Fibroblast of villous mesenchyme (primary cell): ENCODE measurements at places on chromosomes 13 and 19. TPM values are rescaled to one million over a fixed set of nuclear protein-coding genes. Genes with fewer than 3 reads are reported as not detected.

DNA sequence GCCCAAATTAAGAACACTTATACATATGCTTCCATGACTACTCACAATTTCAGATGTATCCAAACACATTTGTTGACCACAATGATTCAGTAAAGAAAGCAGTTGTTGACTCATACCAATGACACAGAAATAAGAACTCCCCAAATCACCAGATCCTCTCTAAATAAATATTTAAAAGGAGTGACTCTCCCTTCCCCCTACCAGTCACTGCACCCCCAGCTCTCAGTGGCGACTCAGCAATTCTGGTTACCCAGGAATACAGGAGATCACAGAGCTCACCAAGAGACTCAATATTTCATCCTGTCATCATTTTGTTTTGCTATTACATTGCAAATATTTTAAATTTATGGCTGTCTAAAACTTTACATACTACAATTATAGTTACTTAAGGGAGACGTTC lies 131.5 kb downstream of the RGCC start:
- DNase-seq: peak; percentile 88

DNA sequence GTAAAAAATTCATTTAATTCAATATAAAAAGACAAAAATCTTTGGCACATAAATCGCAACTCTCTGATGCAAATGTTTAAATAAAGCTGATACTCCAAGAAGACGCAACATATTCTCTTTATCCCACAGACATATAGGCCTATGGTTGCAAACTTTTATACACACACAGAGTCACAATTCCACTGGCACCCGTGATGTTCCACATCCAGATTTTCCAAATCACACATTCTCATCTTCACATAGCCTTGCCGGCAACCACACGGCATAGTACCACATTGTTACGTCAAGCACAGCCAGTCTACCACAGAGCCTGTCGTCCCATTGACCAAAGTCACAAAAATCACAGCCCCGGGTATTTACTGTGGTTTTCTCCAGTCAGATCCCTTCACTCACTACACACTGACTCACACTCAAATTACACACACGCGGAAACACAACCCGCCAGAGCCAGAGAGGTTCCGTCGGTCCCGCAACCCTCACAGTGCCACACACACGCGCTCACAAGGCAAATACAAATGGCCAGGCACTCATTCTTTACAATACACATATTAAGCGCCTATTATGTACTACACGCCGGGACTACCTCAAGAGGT lies 546 bp upstream of the ZNF546 start:
- peak; percentile 57 for DNase-seq

DNA sequence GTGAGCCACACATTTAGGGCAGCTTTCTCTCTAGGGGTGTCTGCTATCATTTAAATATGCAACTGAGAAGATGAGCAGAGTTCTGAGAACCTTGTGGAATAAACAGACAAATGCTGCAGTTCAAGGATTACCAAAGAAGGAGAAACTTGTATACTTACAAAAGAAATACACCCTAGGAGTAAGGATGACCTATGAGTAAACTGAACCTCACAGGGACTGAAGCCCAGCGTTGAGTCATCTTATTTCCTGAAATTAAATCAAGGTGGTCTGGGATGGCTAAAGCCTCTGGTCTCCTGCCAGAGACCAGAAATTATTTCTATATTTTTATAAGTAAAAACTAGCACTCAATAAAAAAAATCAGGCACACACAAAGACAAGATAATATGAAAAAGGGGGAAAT lies 40.1 kb downstream of the FAM216B start:
- peak; percentile 76 for DNase-seq

GRCh38 chr19:21584537-21584936 lies 79.1 kb downstream of the ZNF429 start:
- DNase-seq: no peak

GRCh38 chr19:39941151-39941550 lies 6.7 kb upstream of the FCGBP start:
- DNase-seq: no peak

DNA sequence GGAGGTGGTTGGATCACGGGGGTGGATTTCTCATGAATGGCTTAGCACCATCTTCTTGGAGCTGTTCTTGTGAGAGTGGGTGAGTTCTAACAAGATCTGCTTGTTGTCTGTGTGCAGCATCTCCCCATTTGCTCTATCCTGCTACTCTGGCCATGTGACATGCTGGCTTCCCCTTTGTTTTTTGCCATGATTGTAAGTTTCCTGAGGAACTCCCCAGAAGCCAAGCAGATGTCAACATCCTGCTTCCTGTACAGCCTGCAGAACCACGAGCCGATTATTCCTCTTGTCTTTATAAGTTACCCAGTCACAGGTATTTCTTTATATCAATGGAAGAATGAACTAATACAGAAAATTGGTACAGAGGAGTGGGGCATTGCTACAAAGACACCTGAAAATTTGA lies 2.3 kb upstream of the SIGLEC12 start:
- no peak for DNase-seq

GRCh38 chr13:93881411-93881810 lies 598.1 kb downstream of the DCT start:
- peak; percentile 30 for DNase-seq

DNA sequence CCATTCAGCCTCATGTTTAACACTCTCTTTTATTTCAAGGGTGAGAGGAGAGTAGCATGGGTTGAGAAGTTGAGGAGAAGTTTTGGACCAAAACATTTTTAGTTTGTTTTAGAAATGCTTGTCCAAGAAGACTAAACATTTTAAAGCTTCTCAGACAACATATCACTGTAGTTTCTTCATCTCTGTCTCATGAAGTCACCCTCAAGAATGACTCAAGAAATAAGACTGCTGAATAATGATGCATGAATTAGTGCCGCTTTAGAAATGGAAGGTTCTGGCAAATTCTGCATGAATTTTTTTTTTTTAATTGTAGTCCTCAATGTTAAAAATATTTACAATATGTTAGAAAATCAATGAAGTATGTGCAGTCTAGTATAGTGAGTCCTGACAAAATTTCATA lies 422.7 kb upstream of the ARGLU1 start:
- no peak for DNase-seq

DNA sequence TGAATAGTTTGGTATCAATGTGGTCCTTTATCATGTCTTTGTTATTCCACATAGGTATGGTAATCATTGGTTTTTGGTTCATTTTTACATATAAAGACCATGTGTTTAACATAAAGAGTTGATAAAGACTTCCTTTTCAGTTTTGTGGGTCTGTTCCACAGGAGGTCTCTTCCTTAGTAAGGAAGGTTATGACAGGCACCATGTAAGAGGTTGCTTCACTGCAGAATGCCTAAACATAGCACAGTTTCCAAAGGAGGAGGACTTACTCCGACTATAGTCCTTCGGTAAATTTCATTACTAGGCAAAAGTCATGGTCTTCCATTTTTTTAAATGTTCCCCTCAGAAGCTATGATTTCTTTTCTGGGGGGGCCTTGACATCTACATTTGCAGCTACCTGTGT lies 27.1 kb upstream of the PCDH17 start:
- no peak for DNase-seq

- DNase-seq: no peak
Observed at GRCh38 chr13:40485611-40486517, 180.6 kb downstream of the FOXO1 start.

GRCh38 chr13:86569974-86570373 lies 770.8 kb upstream of the SLITRK6 start:
- no peak for DNase-seq

- peak; percentile 21 for DNase-seq
Observed at GRCh38 chr19:50046649-50047503, 21.1 kb downstream of the ZNF473 start.

DNA sequence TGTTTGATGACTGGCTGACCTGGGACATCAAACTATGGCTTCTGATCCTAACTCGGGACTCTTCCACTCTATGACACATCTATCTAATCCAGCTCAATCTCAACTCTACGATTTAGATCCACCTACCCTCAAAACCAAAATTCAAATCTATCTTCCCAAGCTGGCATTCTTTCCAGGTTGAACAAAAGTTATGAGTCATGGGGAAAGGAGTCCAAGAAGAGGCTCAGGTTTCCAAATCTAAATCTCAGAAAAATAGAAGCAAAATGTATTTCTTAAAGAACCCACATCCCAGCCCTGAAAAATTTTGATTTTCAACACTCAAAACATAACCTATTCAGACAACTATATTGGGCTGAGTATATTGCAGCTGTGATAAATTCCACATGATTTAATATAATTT lies 143.9 kb upstream of the IPO5 start:
- no peak for DNase-seq

GRCh38 chr13:79273045-79273444 lies 133.0 kb downstream of the RBM26 start:
- DNase-seq: no peak

GRCh38 chr13:85527316-85527715 lies 271.9 kb downstream of the SLITRK6 start:
- no peak for DNase-seq

DNA sequence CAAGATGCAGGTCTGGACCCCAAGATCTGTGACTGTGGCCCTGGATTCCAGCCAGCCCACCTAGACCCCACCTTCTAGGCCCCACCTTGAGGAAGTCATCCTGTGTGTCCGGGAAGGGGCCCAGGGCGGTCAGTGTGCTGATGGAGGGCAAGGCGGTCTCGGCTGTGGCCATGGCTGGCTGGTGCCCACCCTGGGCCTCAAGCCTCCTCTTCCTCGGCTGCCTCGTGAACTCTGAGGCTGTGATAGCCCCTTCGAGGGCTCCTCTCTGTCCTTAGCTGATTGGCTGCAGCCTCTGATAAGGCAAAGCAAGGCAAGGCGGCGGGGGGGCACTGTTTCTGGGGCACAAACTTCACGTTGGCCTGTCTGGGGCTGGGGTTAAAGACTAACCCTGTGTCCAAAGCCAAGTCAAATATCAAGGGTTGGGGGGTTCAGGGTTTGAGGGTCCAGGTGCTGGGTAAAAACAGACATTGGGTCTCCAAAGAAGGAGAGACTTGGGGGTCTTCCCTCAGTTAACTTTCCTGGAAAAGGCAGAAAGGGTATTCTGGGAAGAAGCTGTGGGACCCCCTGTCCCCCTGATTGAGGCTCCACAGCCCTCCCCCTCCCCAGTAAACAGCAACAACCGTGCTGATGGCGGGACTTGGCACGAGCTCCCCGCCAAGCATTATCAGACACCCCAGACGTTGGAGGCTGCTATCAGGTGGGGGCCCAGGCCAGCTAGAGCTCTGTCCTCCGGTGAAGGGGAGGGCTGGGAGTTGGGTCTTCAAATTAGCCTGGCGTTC lies at the start of gene KLF1:
KLF1 (minus strand) TSS at position 233 of the 779 bp plus-strand sequence; CDS start at position 172, 61 bp downstream.
- no peak for DNase-seq

DNA sequence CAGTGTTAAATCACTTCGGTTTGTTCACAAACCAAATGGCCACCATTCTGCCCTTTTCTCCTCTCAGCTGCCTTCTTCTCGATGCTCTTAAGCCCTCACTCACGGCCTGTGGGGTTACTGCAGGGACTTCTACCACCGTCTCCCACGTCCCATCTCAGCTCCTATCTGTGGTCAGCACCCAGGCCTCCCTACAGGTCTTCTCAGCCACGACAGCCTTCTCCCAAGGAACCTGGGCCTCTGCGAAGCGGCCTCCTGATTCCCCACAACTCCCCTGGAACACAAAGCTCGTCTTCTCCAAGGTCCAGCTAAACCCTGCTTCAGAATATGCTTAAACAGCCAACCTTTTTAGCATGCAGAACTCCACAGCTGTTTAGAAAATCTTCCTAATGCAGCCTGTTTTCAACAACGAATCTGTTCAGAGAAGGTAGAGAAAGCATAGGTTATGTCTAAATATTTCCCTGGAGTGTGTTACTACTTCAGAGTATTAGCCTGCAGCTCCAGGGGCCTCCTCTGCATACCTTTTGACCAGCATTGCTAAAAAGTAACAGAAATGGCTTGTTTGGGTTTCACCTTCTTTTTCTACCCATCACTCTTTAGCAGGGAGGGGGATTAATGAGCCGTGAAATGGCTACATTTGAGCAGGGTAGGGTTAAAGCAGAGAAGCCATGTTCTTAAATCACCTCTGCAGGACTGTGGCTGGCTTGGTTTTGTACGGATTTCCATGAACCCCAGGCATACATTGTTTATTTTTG lies 104.0 kb downstream of the COL4A2 start:
- no peak for DNase-seq

DNA sequence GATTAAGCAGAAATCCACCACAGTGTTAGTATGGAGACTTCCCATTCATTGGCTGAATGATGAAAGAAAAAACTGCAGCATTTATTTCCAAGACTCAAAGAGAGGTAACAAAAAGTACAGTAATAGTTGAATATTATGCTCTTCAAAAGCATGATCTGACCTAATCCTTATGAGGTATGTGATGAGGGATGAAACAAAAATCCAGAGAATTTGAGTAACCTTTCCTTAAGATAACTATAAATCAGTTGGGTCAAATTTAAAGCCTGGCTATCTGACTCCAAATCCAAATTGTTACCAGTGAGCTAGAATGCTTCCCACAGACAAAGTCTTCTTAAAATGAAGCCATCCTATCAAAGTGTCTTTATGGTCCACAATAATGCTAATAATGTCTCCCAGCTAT lies 38.1 kb downstream of the NUFIP1 start:
- DNase-seq: no peak

DNA sequence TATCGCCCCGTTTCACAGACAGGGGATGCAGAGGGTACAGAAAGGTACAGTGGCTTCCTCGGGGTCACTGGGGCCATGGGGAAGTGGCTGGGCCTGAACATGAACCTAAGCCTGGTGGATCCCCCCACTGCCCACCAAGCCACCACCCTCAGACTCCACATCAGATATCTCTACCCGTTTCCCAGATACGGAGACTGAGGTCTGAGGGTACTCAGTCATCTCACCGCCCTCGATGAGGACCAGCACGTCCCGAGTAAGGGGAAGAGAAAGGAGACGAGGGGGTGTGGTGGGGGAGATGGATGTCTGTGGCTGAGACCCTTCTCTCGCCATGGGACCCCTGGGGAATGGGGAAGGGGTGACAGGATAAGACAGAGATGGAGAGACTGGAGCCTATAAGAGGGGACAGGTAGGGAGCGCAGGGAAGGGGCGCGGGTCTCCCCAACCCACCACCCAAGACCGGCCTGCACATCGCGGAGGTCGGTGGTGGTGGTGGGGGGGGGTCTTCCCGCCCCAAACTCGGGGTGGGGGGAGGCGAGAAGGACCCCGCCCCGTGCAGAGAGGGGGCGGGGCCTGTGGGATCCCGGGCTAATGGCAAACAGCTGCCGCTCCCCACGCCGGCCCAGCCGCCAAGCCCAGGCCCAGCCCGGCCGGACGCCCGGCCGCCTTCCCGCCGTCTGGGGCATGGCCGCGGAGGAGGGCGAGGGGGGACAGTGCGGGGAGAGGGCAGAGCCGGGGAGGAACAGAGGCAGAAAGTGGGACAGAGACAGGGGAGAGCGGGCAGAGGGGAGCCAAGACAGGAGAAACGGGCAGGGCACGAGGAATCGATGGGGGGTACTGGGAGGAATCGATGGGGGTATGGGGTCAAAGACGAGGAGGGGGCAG lies 698 bp downstream of the KANK2 start:
- DNase-seq: no peak

GRCh38 chr13:99315186-99315585 lies 8.0 kb upstream of the GPR183 start:
- no peak for DNase-seq

The RGL3 gene
- 0.32 and 1.3 TPM in 2 replicates for total RNA-seq

The STOML3 gene
- total RNA-seq: not detected in 2 replicates

The PSG2 gene
- 0.32 and 5.2 TPM in 2 replicates for total RNA-seq

The CNOT3 gene
- total RNA-seq: 7.3 and 7.7 TPM in 2 replicates

The SLITRK6 gene
- total RNA-seq: 0.32 TPM in 1 of 2 replicates, not detected in the other

The NKPD1 gene
- total RNA-seq: under 0.01 TPM in 2 replicates

The CD79A gene
- not detected in 2 replicates for total RNA-seq

The RYR1 gene
- total RNA-seq: under 0.01 TPM in 2 replicates

The COX7A1 gene
- total RNA-seq: 13.9 and 18.6 TPM in 2 replicates

The CCDC97 gene
- total RNA-seq: 9.7 and 11.2 TPM in 2 replicates

The ZNF296 gene
- under 0.01 TPM in 2 replicates for total RNA-seq
